ENCODE measurements at places on chromosomes 16 and 17.

DNA sequence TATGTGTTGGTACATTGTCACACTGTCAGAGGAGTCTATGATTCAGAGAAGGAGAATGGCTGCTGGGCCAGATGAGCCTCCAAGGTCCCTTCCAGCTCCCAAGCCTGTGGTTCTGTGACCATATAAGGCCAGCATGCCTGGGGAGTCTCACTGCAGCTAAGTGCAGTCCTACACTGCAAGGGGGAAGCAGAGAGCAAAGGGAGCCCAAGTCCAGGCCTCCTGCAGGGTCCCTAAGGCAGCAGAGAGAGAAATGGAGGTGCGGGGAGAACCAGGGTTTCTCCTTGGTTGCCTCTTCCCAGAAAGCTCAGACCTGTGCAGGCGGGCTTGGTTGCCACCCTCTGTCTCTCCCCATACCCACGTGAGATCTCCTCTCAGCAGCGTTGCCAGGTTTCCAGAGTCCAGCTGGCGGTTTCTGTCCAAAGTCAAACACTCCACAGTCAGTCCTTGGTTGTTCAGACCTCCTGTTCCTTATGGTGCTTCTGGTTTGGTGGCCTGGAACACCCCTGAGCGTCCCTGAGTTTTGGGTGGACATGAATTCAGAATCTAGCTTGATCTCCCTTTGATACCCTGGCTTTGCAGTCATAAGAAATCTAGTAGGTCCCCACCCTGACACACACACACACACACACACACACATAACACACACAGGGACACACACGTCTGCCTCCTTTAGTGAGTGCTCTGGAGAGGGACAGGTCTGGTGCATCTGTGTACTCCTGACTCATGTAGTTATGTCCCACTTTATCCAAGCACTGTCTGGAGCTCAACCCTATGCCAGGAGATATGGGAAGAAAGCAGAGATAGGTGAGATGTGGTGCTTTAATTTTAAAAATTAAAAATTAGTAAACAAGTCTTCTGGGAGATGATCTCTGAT lies 78.8 kb downstream of the GNAO1 start:
- H3K4me3 ChIP-seq: no peak overlapping the region
- no peak overlapping the region for H3K27ac ChIP-seq
- H3K27me3 ChIP-seq: no peaks in the 10 kb centered on the region
- DNase-seq: peak; percentile 64
- no peaks in the 10 kb centered on the region for H3K4me1 ChIP-seq

DNA sequence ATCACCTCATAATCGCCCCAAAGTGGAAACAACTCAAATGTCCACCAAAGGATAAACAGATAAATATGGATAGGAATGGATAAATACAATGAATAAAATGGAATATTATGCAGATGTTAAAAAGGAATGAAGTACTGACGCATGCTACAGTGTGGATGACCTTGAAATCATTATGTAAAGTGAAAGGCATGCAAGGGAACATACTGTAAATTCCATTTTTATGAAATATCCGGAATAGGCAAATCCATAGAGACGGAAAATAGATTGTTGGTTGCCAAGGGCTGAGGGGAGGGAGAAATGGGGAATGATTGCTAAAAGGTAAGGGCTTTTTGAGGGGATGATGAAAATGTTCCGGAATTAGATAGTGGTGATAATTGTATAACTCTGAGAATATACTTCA lies 36.0 kb downstream of the STAT5B start:
- no peak overlapping the region for H3K4me3 ChIP-seq
- no peaks in the 10 kb centered on the region for H3K27me3 ChIP-seq
- no peak overlapping the region for H3K27ac ChIP-seq
- H3K4me1 ChIP-seq: no peaks in the 10 kb centered on the region

DNA sequence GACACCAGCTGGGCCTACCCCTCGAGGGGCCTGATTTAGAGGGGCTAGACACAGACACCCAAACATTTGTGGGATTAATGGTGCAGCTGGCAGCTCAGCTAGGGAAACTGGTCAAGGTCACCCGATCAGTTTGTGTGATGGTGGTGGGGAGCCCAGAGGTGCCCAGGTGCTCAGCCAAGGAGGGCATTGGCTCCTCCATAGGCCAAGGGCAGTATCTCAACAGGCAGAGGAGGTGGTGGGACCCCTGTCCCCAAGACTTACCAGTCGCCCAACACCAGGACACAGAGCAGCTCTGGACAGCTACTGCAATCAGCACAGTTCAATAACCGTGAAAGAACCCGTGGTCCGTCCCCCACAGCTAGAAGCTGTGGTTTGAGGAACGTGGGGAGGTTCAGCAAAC lies 120.9 kb downstream of the C16orf78 start:
- H3K27ac ChIP-seq: no peak overlapping the region
- no peak overlapping the region for H3K4me3 ChIP-seq
- H3K4me1 ChIP-seq: peaks cover 8% of the 10 kb centered on the region
- no peaks in the 10 kb centered on the region for H3K36me3 ChIP-seq
- H3K27me3 ChIP-seq: no peaks in the 10 kb centered on the region

DNA sequence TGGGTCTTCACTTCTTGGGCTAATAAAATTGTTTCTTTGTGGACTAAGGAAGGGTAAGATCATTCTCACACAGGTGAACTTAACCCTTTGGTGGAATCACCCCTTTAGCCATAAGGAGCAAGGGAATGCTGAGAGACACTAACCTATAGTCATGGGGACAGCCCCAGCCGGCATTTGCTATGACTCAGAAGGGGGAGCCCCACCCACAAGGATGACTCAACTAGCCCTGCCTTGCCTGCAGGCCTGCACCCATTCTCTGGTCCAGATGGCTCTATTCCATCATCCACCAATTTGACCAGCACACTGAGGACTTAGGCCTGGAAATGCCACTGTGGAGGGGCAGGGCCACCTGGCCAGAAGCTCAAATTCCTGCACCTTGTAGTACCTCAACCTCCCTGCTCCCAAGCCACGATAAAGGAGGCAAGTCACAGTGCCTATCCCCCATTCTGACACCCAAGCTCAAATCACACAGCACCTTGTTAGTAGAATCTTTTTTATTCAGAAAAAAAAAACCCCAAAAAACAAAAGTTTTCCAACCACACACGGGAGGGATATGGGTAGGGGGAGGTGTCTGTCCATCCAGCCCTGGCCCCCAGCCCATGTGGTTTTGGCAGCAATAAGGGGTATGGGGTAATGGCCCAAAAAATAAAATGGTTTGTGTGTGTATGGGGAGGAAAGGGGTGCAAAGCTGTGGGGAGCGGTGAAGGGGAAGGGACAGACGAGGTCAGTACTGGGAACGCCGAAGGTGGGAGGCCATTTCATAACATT lies 3.0 kb downstream of the PFN1 start:
- peak; percentile 75 for DNase-seq
- H3K27me3 ChIP-seq: no peaks in the 10 kb centered on the region
- H3K4me1 ChIP-seq: peaks cover 63% of the 10 kb centered on the region
- H3K4me3 ChIP-seq: peak overlapping the region; percentile 99
- H3K27ac ChIP-seq: peak overlapping the region; percentile 97

All from upper lobe of right lung (tissue), 1 donor.